ENCODE measurements at places on chromosomes 13 and 19. TPM values are rescaled to one million over a fixed set of nuclear protein-coding genes. Genes with fewer than 3 reads are reported as not detected.

Gene CABP5
- polyA plus RNA-seq = not detected

Gene SSBP4
- 119 TPM for polyA plus RNA-seq

DNA sequence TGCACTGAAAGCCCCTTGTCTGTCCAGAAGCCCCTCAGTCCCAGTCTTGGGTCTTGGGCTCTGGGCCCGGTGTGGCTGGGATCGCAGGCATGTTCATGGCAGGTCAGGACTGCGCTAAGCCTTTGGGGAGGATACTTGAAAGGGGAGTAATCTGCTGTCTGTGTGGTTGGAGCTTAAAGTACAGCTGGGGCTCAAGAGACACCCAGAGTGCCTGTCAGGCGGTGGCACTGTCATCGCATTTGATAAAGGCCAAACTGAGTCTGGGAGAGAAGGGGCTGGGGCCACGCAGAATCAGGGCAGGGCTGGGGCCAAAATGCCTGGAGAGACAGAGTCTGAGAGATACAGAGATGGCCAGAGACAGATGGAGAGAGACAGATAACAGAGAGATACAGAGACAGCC lies 4.2 kb upstream of the CILP2 start:
- no peak for DNase-seq

DNA sequence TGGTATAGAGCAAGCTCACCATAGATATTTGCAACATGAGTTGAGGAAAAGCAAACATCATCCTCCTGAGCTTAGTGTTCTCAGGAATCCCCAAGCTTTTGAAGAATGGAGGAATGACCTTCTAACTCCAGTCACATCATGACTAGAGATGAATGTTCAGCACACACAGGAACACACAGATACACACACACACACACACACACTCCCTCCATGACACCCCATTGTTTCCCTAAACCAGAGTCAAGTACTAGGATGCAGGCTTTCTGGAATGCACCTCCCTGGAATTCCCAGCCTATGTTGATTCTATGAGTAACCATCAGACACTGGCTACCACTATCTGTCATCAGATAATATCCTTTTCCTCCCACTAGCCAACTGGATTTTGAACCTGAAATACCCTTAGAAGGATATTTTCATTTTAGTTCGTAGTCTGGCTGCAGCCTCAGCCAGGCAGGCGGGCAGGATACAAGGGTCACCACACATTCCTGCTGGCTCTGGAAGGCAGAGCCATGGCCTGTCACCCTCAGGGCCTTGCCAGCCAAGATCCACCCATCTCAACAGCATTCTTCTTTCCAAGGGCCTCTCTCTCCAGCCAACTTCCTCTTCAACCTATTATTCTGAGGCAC lies 162.4 kb downstream of the FOXO1 start:
- no peak for DNase-seq

Gene CLEC17A
- not detected for polyA plus RNA-seq

DNA sequence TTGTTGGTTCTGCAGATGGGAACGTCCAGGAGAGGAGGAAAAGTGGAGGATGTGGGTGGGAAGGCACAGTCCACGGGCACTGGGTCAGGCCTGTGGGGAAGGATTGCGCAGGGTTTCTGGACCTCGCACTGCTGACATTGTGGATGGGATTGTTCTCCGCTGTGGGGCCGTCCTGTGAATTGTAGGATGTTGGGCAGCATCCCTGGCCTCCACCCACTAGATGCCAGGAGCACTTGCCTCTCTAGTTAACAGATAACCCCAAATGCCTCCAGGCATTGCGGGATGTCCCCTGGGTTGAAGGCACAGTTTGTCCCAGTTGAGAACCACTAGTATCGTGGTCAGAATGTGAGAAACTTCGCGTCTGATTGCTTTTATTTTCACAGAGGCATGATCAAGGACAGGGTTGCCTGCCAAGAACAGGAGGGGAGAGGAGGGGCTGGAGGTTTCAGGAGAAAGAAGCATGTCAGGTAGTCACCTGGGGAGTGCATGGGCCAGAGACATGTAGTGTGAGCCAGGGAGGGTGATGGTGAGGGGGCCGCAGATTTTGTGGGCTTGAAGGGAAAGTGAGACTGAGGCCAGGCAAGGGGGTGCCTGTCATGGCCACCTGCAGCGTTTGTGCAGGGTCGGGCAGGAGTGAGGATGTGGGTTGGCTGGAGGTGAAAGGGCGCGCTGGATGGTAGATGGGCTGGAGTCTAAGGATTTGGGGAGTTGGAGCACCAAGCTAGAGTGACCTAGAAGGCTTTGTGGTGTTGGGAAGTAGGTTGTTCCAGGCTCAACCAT lies 3.2 kb downstream of the ZNF628 start:
- no peak for DNase-seq

DNA sequence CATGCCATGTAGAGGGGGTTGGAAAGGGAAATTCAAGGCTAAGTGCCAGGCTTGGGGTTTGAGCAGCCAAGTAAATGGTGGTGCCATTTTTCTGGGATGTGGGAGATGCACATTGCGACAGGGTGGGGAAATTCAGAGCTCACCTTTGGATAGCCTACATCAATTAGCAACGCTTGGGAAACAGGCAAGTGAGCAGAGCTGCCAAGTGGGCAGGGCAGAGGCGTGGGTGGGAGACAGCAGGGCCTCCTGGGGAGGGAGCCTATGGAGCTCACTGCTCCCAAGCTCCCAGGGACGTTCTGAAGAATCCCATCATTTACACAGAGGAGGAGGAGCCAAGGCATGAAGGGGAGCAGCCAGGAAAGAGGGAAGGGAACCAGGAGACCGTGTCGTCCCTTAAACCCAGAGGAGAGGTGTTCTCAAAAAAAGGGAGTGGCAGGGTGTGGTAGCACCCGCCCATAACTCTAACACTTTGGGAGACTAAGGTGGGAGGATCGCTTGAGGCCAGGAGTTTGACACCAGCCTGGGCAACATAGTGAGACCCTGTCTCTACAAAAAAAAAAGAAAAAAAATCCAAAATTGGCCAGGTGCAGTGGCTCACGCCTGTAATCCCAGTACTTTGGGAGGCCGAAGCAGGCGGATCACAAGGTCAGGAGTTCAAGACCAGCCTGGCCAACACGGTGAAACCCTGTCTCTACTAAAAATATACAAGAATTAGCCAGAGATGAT lies 11.5 kb upstream of the CCNE1 start:
- DNase-seq = no peak

Gene SIN3B
- 29.5 TPM for polyA plus RNA-seq

- DNase-seq = no peak
These were observed 230.8 kb downstream of the POU4F1 start for GRCh38 chr13:78372581-78372980.

DNA sequence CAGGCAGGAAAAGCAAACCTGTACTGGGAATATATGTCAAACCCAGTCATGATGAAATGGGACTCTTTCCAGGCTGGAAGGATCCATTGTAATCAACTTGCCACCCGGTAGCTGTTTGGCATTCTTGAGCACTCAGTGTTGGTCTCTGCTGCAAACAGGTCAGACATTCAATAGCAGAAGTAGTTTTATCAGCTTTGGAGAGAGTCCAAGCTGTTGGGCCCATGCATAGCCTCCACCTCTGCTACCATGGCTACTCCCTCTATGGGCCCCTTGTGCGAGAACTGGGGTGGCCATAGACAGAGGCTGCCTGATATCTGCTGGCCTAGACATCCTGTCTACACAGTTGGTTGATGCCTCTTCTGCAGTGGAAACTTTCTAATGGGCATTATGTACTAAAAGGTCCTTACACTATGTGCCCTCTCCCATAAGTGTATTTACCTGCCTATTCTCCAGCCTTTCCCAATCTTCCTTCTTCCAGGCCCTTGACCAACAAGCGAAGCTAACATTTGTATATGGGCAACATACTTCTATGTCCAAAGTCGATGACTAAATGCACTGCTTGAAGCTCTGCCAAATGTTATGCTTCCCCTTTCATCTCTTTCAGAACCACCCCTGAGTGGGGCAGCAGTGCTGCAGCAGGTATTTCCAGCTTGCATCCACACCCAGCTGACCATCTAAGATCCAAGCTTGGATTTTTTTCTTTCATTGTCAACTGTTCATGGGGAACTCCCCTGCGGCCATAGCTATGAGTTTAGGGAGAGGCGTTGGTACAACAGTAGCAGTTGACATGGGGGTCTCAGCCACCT lies 5.3 kb upstream of the RNF6 start:
- no peak for DNase-seq

GRCh38 chr13:46341112-46341711 lies 45.8 kb downstream of the RUBCNL start:
- no peak for DNase-seq

Gene NCAN
- not detected for polyA plus RNA-seq

GRCh38 chr13:42547612-42548011 lies 26.3 kb upstream of the TNFSF11 start:
- DNase-seq = no peak
